ENCODE measurements at places on chromosomes 7 and 10.

- no peak for DNase-seq
These were observed 2.5 kb downstream of the TCF7L2 start for GRCh38 chr10:112952282-112953173.

- no peak for DNase-seq
These were observed 388.6 kb downstream of the EXOC4 start for GRCh38 chr7:133641436-133641835.

- no peak for DNase-seq
These were observed 250.9 kb upstream of the SORCS1 start for GRCh38 chr10:107415446-107415845.

- no peak for DNase-seq
These were observed 101.1 kb upstream of the ABCB5 start for GRCh38 chr7:20514364-20514763.

GRCh38 chr10:123863721-123864482 lies 27.7 kb downstream of the CPXM2 start:
- no peak for DNase-seq

- DNase-seq: no peak
These were observed at the start of gene DLG5 for GRCh38 chr10:77926566-77927401. Gene DLG5, minus strand, starts transcription at chr10:77926755. Its CDS starts 235 bp downstream, at chr10:77926520.

- no peak for DNase-seq
These were observed 119.5 kb upstream of the INSYN2A start for GRCh38 chr10:127315888-127316287.

DNA sequence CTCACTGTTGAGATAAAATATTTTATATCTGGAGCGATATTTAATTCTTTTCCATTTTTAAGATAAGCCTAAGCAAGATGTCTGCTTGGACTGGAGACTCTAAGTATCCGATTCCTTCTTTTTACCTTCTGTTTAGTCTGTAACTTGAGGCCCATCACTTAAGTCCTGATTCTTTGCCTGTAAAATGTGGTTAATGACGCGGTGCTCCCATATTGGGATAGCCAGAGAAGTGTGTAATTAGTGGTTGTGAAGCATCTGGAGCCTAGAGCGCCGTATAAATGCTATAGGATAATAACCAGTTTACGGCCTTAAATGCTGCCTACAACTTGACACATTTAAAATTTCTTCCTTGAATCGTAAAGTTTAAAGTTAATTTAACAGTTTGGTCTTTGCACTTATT lies 132.9 kb downstream of the CHN2 start:
- no peak for DNase-seq

- no peak for DNase-seq
These were observed 133.0 kb upstream of the FAM20C start for GRCh38 chr7:59079-60016.

- no peak for DNase-seq
These were observed 84.5 kb downstream of the FZD1 start for GRCh38 chr7:91348711-91349110.

DNA sequence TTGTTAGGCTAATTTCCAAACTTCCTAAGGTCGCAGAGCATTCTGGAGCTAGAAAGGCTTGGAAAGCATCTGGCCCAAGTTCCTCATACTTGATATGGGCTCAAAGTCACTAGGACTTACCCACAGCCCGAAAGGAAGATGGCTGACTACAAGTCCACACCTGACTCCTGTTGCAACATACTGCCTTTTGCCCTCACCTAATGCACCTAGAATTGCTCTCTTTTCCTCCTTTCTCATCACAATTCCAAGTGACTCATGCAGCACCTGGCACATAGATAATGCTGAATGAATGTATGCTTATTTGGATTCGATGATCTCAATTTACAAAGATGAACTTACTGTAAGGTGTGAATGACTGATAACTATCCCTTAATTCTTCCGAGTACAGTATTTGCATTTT lies 131.5 kb downstream of the SORBS1 start:
- no peak for DNase-seq

- DNase-seq: no peak
These were observed 166.4 kb upstream of the ADO start for GRCh38 chr10:62638062-62638477.

DNA sequence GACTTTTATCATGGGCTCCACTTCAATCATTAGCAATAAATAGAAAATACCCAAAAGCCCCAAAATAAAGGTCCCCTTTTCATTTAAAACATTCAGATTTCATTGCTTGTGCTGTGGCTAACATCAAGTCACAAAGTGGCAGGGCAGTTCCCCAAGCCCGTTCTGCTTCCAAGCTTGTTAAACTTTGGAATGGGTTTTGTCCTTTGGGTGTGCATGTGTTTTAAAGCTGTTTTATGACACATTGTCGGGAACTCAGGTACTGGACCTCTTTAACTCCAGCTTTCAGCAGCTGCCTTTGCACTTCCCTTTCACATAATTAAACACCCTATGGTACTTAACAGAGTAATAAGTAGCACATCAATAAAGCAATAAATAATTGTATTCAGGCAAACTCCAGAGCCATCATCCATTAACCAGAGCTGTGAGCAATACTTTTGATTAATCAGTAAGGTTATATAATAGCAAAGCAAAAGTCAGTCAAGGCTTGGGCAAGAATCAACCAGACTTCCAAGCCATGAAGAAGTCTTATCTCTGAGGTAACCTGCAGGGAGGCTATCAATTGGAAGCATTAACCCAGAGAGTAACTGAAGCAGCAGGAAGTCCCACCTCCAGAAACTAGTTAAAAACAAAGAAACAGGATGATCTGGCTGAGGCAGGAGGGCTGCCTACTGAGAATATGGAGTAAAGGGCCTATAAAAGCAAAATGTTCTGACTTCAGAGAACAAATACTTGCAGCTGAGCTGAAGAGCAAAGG lies 56.1 kb upstream of the ARID5B start:
- no peak for DNase-seq

DNA sequence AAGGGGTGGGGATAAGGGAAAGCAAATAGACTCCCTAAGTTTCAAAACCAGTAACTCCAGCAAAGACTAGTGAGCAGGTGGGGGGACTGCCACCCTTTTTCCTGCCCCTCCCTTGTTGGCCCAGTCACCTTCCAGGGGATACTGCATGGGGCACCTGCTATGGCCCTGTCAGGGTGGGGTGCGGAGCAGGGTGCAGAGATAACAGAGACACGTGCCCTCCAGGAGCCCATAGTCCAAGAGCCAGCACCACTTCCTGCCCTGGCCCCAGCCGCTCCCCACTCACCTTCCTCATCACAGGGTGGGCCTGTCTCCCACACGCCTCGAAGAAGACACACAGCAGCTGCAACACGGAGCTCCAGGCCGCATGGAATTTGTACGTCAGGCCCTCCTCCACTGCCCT lies 20.6 kb downstream of the RRP12 start:
- DNase-seq: no peak

DNA sequence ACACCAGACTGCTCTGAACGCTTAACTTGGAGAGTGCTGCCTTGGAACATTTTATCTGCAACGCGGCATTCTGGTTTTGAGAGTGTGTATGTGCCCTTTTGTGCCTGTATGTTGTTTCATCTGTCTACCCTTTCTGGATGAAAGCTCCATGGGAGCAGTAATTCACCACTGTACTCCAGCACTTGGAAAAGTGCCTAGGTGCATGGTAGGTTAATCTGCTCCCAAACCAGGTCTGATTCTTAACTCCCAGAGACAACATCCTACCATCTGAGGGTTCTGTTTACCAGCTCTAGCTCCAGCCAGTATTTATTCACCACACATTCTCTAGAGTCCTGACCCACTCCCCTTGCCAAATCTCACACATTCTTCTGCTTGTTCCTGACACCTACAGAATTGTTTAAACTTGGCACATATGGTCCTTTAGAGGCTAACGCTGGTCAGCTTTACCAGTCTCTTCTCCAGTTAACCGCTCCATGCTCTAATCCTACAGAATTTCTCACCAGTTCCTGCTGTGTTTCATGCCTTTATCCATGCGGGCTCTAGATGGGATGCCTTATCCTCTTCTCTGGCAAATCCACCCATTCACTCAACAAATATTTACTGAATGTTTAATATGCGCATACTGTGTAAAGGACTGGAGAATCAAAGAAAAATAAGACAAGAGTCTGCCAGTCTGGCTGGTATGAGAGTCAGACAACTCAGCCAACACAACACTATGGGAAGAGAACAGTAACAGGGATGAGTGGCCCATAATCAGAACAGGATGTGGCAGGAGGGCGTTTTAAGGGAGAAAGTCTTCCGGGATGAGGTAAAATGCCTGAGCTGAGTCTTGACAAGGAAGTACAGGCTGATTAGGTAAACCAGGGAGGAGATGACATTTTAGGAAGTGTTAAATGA lies 46.3 kb downstream of the MTPN start:
- DNase-seq: no peak
